ENCODE measurements at places on chromosomes 2 and 18.

- no peak for DNase-seq
Measured at GRCh38 chr2:150190546-150190945, 296.9 kb downstream of the RND3 start.

GRCh38 chr2:46873604-46874068 is 42.0 kb downstream of the MCFD2 start:
- DNase-seq = no peak

- no peak for DNase-seq
Measured at GRCh38 chr2:12202313-12203075, 456.1 kb downstream of the LPIN1 start.

DNA sequence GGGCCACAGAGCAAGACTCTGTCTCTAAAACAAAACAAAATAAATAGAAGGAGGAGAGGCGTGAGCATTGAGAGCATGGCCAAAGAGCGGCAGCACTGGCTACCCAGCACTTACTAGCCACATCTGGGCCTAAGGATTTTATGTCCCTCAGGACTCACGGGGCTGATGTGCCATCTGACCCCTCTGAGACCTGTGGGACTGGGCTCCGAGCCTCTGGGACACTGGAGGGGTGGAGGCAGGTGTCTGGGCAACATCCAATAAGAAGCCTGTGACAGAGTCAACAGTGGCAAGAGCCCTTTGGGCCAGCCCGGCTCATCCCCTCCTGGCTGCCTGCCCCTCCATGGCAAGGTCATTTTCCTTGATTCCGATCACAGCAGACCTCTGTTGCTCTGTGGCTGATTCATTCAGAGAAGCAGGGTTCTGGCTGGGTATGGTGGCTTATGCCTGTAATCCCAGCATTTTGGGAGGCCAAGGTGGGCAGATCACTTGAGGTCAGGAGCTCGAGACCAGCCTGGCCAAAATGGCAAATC is 60.7 kb downstream of the RRM2 start:
- DNase-seq = no peak
